ENCODE measurements at places on chromosomes 5 and 9.
A peak's percentile ranks its signal among the peaks of the same experiment; 100 is the strongest.

DNA sequence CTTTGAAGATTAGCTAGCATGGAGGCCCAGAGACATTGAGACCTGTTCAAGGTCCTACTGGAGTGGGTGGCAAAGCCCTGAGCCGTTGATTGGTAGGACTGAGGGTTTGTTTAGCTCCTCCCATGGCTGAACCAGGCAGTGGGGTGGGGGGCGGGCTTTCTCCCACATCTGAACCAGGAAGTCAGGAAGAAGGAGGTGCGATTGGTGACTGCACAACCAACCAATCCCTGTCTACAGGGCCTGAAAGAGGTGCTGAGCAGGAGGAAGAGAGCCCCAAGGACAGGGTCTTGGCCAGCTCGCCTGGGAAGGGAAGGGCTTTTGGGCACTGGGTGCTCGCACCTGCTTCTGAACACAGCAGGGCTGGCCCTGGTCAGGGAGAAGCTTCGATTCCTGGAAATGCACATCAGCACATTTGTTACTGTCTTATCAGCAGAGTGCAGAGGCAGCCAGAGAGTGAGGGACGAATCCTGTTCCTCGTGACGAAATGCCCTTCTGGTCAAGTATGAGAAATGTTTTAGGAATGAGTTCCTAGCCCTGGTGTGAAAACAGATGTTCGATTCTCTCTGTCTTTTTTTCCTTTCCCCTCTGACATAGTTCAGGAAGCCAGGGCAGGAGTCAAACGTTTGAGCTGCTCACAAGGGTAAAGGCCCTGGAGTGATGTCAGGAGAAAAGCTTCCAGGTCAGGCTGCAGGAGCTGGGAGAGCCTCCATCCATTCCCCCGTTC is 294.8 kb upstream of the KLF4 start:
- H3K36me3 ChIP-seq: no peaks in the 10 kb centered on the region
- H3K4me1 ChIP-seq: no peaks in the 10 kb centered on the region
- no peaks in the 10 kb centered on the region for H3K27me3 ChIP-seq
- H3K4me3 ChIP-seq: no peak overlapping the region
- no peak overlapping the region for H3K27ac ChIP-seq

GRCh38 chr5:123665822-123666371 is 153.9 kb downstream of the CSNK1G3 start:
- H3K27me3 ChIP-seq: no peaks in the 10 kb centered on the region
- no peak overlapping the region for H3K27ac ChIP-seq
- no peak overlapping the region for H3K4me3 ChIP-seq
- no peak for DNase-seq
- no peaks in the 10 kb centered on the region for H3K4me1 ChIP-seq

DNA sequence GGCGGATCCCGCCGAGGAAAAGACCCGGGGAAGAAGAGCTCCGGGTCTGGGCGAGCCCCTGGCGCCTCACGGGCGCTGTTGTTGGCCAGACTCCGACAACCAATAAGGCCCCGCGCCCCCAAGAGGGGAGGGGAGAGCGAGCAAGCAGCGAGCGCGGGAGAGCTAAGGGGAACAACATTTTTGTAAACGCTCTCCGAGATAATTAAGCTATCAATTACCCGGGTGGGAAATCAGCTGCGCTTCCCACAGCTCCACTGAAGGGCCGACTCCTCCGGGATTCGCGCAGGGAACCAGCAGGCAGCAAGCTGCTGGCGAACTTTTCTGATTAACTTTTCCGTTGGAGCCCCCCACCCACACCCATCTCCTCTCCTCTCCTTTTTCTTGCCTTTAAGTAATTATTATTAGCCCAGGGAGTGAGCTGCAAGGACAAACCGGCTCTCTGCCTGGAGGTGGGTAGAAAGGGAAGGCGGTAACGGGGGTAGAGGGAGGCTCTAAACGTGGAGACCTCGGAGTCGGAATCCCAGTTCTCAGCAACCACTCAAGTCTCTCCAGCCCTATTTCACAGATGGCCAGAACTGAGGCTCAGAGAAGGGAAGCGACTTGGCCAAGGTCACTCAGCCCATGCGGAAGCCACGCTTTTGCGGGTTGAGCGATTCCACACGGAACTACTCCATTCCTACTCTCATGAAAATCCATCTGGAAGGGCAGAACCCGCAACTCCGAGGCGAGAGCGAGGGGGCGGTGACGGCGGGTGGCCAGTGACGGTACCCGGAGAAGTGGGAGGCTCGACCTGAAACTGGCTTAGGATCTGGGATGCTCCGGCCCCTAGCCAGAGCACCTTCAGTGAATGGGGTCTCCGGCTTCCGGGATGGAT is 1.3 kb downstream of the ASTN2 start:
- H3K27ac ChIP-seq: no peak overlapping the region
- H3K4me3 ChIP-seq: peak overlapping the region; percentile 70
- no peaks in the 10 kb centered on the region for H3K36me3 ChIP-seq

DNA sequence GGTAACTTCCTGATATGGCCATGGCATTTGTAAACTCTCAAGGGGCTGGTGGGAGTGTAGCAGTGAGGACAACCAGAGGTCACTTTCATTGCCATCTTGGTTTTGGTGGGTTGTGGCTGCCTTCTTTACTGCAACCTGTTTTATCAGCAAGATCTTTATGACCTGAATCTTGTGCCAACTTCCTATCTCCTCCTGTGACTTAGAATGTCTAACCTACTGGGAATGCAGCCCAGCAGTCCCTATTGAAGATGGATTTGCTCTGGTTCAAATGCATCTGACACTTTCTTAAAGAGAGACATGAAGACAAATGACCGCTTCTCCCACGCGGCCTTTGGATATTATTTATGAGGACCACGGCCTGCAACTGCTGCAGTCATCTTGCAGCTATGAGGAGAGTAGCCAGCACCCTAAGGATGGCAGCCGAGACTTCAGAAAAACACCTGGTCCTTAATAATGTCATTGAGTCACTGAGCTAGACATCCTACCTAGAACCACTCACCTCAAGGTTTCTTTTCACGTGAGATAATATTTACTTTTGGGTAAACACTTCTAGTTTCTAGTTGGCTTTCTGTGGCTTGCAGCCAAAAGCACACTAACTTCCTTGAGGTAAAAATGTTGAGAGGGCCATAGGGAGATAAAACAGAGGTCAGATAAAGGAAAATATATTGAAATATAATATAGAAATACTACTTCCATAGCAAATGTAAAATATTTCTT is 28.2 kb downstream of the CETN3 start:
- DNase-seq: no peak
- no peaks in the 10 kb centered on the region for H3K27me3 ChIP-seq
- no peaks in the 10 kb centered on the region for H3K36me3 ChIP-seq
- H3K4me1 ChIP-seq: no peaks in the 10 kb centered on the region
- H3K27ac ChIP-seq: no peak overlapping the region

DNA sequence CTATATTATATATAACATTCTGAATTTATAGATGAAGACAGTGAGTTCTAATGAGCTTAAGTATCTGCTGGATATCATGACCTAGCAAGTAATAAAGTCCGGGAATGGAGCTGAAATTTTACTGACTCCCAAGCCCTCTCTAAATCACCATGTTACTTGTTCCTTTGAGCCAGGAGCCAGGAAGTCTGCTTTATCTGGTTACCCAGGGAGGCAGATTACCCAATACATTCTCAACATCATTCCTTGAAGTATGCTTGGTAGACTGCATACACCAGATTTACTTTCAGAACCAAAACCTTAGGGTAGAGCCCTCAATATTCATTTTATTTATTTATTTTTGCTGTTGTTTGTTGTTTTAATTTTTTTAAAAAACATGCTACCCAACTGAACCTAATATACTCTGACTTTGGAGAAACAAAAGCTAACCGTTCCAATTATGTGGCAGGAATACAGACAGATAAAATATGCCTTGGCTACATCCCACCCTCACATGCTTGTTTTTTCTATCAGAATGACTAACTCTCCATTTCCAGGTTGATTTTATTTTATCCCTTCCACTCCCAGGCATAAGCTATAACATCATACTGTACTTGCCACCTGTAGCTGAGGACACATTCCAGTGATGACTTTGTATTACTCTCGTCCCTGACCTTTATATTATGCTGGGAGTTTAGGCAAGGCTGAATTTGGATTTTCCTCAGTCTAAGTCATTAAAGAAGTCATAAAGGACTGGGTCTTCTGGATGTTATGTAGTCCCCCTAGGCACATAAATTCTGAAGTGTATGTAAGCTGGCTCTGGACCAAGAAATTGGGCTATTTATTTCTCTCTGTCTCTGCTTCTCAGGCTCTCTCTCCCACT is 82.0 kb downstream of the YIPF5 start:
- no peak overlapping the region for H3K4me3 ChIP-seq
- no peaks in the 10 kb centered on the region for H3K36me3 ChIP-seq
- no peak for DNase-seq
- H3K27ac ChIP-seq: no peak overlapping the region
- H3K4me1 ChIP-seq: peaks cover 4% of the 10 kb centered on the region

GRCh38 chr5:69052181-69052580 is 41.6 kb upstream of the SLC30A5 start:
- no peaks in the 10 kb centered on the region for H3K27me3 ChIP-seq
- H3K4me1 ChIP-seq: no peaks in the 10 kb centered on the region
- no peak for DNase-seq
- no peak overlapping the region for H3K27ac ChIP-seq
- no peak overlapping the region for H3K4me3 ChIP-seq
- H3K36me3 ChIP-seq: no peaks in the 10 kb centered on the region

- DNase-seq: no peak
- H3K36me3 ChIP-seq: no peaks in the 10 kb centered on the region
- H3K27me3 ChIP-seq: peaks cover 98% of the 10 kb centered on the region
- H3K4me3 ChIP-seq: no peak overlapping the region
- H3K27ac ChIP-seq: no peak overlapping the region
- H3K4me1 ChIP-seq: peaks cover 7% of the 10 kb centered on the region
Measured at GRCh38 chr5:88683506-88684135, 199.4 kb downstream of the MEF2C start.

DNA sequence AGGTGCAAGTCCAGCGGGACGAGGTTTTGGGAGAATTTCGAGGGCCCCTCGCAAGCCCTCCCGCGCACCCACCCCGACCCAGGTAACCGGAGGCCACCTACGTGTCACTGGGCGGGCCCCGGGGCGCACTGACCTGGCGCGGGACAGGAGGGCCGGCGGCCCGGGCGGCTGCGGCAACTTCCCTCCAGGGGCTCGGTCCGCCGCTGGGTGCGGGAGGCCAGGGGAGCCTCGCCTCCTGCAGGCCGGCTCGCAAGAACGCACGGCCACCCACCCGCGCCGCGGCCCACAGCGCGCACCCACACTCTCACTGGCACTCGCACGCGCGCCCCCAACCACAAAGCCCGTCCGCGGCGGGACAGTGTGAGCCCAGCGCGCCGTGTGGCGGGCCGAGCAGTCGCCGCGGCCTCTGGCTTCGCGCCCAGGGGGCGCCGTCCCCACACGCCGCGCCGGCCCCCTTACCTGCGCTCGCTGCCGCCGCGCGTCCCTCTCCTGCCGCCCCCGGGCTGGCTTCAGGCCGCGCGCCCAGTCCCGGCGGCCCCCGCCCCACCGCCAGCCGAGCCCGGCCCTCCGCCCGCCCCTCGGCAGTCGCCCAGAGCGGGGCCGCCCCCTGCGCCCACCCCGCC is 451 bp downstream of the LPAR1 start:
- H3K4me1 ChIP-seq: no peaks in the 10 kb centered on the region
- no peak overlapping the region for H3K27ac ChIP-seq
- peak overlapping the region; percentile 60 for H3K4me3 ChIP-seq
- peak; percentile 70 for DNase-seq

DNA sequence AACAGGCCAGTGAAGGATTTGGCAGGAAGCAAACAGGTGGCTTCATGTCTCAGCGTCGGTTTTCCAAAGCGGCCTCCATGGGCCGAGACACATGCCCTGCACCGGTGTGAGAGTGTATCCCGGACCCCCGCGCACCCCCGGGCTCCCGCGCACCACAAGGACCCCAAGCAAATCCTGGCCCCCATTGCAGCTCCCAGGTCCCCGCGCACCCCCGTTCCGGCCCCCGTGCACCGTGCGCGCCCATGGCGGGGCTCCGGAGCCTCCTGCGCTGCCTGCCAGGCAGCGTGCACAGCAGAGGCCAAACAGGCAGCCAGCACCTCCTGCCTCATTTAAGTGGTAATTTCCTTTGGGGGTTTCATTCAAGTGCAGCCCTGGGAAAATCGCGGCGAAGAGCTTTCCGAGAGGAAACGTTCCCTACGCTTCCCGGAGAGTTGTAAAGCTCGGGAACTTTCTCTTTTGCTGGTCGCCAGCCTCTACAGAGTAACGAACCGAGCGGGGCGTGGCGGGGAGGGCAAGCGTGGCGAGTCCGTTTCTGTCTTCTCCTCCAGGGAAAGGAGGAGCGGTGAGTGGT is 145.5 kb upstream of the SLC24A2 start:
- DNase-seq: peak; percentile 71
- H3K4me3 ChIP-seq: peak overlapping the region; percentile 26
- H3K4me1 ChIP-seq: peaks cover 7% of the 10 kb centered on the region
- H3K36me3 ChIP-seq: no peaks in the 10 kb centered on the region

DNA sequence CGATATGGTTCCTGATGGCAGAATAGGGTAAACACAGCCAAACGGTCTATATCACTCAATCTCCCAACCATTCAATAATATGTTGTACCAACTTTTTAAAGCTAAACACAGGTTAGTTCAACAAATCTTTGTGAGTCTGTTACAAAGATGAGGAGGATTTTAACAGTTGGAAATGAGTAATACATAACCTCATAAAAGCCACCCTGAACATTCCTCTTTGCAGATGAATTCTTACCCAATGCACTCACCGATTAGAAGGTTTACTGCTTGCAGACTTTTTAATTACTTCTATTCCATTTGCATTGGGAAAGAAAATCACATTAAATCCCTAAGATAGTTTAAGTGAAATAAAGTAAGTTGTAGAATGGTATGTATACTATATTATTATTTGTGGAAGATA is 23.3 kb upstream of the TRMT10B start:
- H3K36me3 ChIP-seq: no peaks in the 10 kb centered on the region
- no peaks in the 10 kb centered on the region for H3K27me3 ChIP-seq
- H3K4me3 ChIP-seq: no peak overlapping the region
- no peak for DNase-seq
